ENCODE measurements at places on chromosomes 2 and 18. TPM values are rescaled to one million over a fixed set of nuclear protein-coding genes. Genes with fewer than 3 reads are reported as not detected.

FABP1 gene
- not detected for total RNA-seq

UCN gene
- not detected for total RNA-seq

ACVR2A gene
- 32.4 TPM for total RNA-seq

LINC00305 gene
- total RNA-seq = not detected

IL36G gene
- total RNA-seq = not detected

TMEM247 gene
- not detected for total RNA-seq
